NCI-H2029 treated with DMSO at 0.1 percent for 48 hours (cell line): ENCODE measurements at places on chromosomes 2 and 18.

GRCh38 chr2:74695663-74696062, 41.6 kb downstream of the SEMA4F start:
- no peak for DNase-seq

GRCh38 chr2:2590841-2591541, 259.9 kb upstream of the MYT1L start:
- DNase-seq, result no peak

GRCh38 chr2:26561918-26562810, 79.0 kb downstream of the CIB4 start:
- DNase-seq, result no peak

DNA sequence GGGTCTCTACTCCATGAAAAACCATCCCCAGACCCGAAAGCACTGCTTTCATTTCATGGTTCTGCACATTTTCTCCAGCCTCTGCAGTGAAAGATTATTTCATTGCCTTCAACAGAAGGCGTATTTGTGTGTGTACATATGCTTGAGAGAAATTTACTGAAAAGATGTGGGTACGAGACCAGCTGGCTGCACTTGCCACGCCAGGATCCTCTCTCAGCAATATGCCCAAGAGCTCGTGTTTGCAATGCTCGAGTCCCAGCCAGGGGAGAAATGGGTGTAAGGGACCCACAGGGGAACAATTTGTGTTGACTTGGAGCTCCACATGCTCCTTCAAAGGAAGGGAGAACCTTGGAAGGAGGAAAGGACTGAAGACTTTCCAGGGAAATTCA, 37.3 kb downstream of the TMEM177 start:
- DNase-seq, result no peak

- no peak for DNase-seq
Measured at GRCh38 chr2:115196587-115196986, 754.1 kb downstream of the DPP10 start.

DNA sequence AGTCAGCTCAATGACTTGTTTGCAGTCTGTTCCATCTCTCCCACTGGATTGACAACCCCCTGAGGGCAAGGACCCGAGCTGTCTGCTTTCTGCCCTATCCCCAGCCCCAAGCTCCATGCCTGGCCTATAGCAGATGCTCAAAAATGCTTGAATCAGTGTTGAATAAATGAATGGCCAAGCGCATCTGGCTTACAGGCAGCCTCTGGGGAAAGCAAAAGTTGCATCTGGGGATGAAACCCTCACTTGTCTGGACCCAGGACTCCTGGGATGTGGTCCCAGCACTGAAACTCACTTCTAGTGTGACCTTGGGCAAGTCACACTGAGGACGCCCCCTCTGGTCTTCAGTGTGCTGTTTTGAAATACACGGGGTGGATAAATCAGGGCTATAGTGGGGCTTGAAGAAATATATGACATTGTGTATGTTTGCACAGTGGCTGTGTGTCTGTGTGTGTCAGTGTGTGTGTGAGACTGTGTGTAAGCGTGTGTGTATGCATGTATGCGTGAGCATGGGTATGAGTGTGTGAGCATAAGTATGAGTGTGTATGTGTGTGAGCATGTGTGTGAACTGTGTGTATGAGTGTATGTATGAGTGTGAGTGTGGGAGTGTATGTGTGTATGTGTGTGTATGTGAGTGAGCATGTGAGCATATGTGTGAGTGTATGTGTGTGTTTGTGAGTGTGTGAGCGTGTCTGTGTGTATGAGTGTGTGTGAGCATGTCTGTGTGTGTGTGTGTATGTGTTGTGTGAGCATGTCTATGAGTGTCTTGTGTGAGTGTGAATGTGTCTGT, 27.8 kb upstream of the TNS1 start:
- DNase-seq, result no peak
